ENCODE measurements at places on chromosomes 13 and 19. TPM values are rescaled to one million over a fixed set of nuclear protein-coding genes. Genes with fewer than 3 reads are reported as not detected.

DNA sequence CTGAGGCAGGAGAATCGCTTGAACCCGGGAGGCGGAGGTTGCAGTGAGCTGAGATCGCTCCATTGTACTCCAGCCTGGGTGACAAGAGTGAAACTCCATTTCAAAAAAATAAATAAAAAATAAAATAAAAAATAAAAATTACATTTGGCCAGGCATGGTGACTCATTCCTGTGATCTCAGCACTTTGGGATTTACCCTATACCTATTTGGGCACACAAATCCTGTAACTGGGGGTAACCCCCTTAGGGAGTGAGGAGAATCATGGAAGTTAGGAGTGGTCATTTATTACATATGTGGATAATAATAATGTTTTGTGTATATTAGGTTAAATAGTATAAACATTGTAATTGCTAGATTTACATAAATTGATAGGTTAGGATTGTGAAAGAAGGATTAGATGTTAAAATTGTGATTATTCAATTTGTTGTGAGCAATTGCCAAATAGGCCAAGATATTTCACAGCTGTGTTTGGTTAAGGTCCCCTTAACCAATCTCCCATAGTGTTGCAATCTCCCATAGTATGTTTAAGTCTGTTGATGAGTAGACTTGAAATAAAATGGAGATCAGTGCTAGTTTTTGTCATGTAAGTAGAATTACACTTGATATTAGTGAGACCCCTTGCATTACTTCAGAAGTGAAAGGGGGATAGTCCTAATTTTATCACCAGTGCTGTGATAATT is 30.7 kb downstream of the ZNF844 start:
- H3K36me3 ChIP-seq = peaks cover 21% of the 10 kb centered on the region
- H3K27ac ChIP-seq = no peak overlapping the region
- H3K4me3 ChIP-seq = no peak overlapping the region
- H3K27me3 ChIP-seq = peaks cover 14% of the 10 kb centered on the region
- H3K4me1 ChIP-seq = peaks cover 6% of the 10 kb centered on the region
- no peak for DNase-seq

GRCh38 chr13:28532388-28533124 is 37.6 kb upstream of the FLT1 start:
- peak overlapping the region; percentile 65 for H3K4me3 ChIP-seq
- H3K4me1 ChIP-seq = peaks cover 4% of the 10 kb centered on the region
- peaks cover 34% of the 10 kb centered on the region for H3K27me3 ChIP-seq
- H3K36me3 ChIP-seq = peaks cover 1% of the 10 kb centered on the region
- no peak overlapping the region for H3K27ac ChIP-seq

DNA sequence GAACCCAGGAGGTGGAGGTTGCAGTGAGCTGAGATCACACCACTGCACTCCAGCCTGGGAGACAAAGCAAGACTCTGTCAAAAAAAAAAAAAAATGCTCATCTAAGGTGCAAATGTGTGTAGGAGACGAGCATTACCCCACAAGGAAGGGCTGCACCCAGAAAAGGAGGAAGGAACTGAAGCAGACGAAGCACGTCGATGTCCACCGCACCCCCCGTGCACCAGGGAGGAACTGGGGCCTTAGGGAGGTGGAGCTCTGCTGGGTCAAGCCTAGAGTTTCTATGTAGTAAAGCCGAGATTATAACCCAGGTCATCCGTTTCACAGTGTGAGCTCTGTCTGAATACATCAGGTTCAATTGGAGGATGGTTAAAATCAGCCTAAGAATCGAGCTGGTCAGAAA is 1.1 kb downstream of the VSTM1 start:
- DNase-seq = no peak
- H3K27me3 ChIP-seq = peaks cover 11% of the 10 kb centered on the region
- no peak overlapping the region for H3K27ac ChIP-seq
- H3K36me3 ChIP-seq = no peaks in the 10 kb centered on the region
- no peak overlapping the region for H3K4me3 ChIP-seq

UBE2M gene
- 93.6 TPM for total RNA-seq

ZNF90 gene
- 15.5 TPM for total RNA-seq

All from activated naive CD4-positive, alpha-beta T cell treated with anti-CD3 and anti-CD28 coated beads for 36 hours (primary cell).